Stimulated activated CD4-positive, alpha-beta T cell treated with anti-CD3 and anti-CD28 coated beads, Interleukin-1b, Interleukin-23, amount 100 ng/mL, for 1 hour (primary cell): ENCODE measurements at places on chromosomes 12 and 14.

DNA sequence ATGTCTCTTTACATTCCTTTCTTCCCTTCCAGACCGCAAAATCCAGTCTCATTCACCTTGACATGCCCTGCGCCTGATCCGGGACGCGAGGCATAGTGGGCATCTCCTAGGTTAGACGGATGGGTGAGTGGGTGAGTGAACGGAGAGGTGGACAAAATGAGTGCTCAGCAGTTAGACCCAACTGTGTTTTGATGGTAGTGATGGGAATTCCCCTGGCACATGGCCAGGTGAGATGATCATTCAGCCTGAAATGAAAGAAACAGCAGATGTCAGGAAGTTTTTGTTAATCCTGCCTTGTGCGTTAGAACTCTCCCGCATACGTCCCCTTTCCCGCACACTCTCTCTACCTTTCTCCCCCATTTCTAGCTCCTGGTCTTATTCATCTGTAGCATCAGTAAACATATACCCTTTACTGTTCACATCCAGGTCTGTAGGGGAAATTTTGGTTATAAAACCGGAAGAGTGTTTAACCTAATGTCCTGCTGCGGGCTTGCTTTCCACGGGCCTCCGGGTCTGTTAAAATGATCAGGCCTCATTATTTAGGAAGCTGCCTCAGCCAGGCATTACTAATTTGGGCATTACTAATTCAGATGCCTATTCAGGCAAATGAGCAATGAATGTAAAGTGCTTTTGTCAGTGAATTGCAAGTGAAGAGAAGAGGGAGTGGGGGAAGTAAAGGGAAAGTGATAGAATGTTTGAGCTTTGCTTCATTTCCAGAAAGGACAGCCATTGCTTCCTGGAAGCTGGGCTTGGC lies 172.8 kb downstream of the ETV6 start:
- peak; percentile 50 for DNase-seq

DNA sequence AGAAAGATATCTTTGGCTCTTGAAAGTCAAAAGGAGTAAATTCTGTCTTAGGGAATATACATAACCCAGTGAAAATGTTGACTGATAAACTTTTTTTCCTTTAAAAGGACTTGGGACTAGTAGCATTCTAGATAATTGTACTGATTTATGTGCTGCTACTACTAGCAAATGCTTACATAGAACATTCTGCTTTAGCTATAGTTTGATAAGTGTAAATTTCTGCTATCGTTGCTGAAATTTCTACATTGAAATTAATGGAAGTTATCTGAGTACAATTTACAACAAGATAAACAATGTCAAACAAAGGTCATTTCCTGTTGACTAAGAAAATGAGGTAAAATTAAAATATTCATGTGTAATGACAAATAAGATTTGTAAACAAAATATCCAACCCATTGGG lies 48.3 kb upstream of the CNTN1 start:
- DNase-seq = no peak

DNA sequence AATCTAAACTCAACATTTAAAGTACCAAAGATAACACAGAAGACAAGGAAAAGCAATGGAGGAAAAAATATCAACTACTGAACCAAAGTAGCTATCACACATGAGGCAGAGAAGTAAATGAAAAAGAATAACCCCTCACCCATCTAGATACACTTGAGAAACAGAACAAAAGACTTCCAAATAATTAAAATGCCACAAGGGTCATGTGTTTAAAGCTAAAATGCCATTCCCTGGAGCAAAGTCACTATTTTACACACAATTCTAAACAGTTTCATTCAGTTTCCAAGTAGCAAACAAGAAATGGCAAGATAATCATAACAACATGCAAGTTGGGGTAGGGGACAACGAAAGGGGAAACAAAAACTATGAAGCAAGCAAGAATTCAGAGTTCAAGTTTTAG lies 12.0 kb downstream of the OSBPL8 start:
- no peak for DNase-seq

DNA sequence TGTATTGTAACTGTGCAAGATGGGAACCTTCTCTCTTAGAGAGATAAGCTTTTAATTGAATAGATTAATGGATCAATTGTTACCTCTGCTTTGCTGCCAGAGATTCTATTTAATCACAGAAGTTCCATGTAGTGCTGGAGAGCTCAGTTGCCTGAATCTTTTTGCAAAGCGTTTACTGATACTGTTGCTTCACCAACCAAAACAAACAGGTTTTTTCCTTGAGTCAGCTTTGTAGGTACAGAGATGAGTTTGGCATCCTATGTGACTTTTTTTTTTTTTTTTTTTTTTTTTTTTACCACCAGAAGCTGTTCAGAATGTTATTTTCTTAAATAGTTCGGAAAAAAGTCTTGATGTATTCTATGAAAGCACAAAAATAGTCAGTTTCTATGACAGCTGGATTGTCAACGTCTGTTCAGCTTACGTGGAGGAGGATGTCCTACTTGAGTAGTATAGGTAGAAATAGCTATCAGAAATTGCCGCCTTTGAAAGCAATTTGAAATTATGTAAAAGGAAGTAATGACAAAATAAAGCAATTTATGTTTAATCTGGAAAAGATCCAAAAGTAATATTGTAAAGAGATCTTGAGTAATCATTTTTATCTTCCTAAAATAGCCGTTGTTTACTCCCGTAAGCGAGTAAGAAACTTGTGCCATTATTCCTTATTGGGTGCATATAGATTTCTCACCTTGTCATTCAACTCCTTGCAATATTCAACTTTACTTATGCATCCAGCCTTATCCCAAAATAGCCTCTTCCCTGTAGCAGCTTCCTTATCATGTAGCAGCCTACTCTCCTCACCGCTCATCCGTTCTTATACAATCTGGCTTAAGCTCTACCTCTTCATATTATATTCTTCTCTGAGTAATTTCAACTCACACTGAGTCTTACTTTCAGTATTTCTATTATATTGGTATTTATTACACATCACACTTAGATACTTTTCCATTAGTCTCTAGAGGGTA lies 5.2 kb downstream of the LRRK2 start:
- no peak for DNase-seq

DNA sequence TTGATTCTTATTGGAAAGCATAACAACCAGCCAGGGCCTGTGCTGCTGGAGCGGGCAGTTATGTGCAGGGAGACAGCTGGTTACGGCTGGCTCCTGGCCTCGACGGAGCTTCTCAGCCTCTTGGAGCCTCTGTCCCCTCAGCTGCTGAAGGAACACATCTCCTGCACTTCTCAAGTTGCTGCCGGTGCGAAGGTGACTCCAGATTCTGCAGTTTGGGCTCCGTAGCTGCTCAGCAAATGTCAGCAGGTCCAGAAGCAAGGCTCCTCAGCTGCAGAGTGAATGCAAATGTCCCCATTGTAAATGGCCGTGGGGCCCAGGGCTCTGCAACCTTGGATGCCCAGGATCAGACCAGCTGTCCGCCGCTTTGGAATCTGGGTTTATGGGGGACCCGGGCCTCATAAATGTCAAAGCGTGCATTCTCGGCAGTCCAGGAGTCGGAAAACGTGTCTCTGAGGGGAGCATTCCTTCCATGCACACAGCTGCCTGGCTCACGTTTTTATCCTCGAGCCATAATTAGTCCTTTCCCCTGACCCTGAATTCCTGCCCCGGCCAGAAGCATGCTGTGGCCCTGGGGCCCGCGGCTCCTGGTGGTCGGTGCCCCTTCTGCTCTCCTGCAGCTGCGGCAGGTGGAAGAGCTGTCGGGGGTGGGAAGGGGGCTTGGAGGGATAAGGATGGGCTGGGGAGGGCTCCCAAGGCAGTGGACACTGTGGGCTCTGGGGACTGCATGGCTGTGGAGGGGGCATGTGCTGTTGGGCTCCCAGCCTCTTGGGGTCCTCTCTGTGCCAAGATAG lies 106.0 kb downstream of the KIF26A start:
- DNase-seq = no peak

DNA sequence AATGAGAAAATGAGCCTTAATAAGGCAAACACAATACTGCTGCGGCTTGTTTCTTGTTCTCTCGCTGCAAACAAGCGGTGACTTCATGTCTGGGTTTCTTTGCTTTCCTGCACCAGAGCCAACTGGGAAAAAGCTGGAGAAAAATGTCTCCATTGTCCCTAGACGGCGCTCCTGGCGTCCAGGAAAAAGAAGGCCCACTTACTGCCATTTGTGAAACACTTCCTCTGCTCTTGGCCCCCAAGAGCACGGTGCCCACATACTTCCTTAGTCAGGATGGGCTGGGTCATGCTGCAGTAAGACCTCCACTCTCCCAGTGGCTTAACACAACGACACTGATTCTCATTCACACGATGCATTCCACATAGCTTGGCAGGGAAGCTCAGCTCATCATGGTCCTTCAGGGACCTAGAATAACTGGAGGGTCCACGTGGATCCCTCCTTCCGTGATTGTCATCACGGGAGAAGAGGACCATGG lies 86.0 kb upstream of the BCL11B start:
- DNase-seq = no peak

DNA sequence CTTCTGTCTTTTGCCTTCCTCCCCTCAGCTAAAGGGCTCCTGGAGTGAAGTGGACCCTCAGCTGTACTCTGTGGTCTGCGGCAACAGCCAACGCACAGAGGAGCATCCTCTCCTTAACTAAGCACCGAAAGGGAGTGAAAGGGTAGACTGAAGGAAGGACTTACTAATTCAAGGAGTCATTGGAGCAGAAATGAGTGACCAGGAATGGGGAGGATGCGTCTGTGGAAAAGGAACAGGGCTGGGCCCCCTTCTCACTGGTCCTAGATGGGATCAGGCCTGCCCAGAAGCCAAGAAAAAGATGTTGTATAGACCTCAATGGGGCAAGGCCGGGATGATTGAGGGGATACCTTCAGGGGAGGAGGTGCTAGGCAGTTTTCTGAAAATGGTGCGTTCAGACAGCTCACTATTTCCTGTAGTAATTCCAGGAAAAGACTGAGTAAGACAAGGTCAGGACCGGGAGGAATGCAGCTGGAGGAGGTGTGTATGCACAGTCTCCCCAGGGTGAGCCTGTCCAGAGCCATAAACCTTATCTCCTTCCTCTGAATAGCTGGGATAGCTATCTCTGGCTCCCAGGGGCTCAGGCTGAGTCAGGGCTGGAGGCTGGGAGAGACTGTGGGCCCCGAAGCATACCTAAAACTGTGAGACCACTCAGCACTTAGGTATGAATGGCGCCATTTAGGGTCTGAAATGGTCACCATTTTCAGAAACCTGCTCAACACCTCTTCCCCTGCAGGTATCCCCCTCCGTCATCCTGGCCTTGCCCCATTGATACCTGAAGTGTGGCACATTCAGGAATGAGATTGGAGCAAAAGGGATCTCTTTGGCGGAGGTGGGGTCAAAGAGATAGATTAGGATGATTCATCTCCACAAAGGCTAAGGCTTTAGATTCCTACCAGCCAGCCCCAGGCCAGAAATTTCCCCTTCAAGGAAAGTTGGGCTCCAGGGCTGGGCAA lies 20.2 kb upstream of the KRT8 start:
- DNase-seq = no peak

- DNase-seq = no peak
Observed at GRCh38 chr12:50609292-50609874, 104.6 kb downstream of the DIP2B start.

GRCh38 chr14:100907240-100907639 lies 3.7 kb upstream of the RTL1 start:
- DNase-seq = no peak

- no peak for DNase-seq
Observed at GRCh38 chr12:56103823-56104108, 593 bp upstream of the PA2G4 start.

- DNase-seq = no peak
Observed at GRCh38 chr14:31864937-31865855, 211.9 kb upstream of the ARHGAP5 start.

GRCh38 chr12:18130851-18131250 lies 40.9 kb upstream of the RERGL start:
- no peak for DNase-seq

DNA sequence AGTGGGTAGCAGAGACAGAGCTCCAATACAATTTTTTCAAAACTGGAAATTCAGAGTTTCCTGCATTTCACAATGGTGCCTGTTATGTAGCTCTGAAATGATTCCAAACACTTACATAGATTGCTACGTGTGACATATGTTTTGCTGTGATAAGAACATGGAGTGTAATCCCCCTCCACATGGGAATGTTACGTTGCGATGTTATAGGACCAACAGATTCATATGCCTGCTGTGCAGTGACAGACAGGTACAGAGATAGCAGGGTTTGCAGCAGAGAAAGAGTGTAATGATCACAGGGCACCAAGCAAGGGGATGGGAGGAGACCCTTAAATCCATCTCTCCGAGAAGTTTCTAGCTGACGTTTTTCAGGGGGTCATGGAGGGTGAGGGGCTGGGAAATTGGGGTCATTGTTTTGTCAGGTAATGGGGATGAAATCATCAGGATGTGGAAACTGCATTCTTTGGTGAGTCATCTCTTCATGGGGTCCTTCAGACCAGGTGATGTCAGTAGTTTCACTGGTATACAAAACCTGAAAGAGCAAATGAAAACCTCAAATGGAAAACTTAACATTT lies 76.6 kb upstream of the OSBPL8 start:
- DNase-seq = no peak

- no peak for DNase-seq
Observed at GRCh38 chr12:13588574-13588973, 392.0 kb downstream of the EMP1 start.

GRCh38 chr14:94213021-94213420 lies 38.9 kb downstream of the PPP4R4 start:
- DNase-seq = no peak

DNA sequence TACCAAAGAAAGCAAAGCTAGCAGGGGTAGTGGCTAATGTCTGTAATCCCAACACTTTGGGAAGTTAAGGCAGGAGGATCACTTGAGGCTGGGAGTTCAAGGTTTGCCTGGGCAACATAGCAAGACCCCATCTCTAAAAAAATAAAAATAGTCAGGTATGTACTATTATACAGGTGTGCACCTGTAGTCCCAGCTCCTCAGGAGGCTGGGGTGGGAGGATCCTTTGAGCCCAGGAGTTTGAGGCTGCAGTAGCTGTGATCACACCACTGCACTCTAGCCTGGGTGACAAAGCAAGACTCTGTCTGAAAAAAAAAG lies 142.2 kb downstream of the PAWR start:
- no peak for DNase-seq

- no peak for DNase-seq
Observed at GRCh38 chr12:103882861-103883596, 42.0 kb upstream of the NT5DC3 start.

- no peak for DNase-seq
Observed at GRCh38 chr12:64016521-64016920, 172.0 kb downstream of the SRGAP1 start.

- DNase-seq = no peak
Observed at GRCh38 chr14:41597647-41598046, 9.0 kb upstream of the LRFN5 start.

DNA sequence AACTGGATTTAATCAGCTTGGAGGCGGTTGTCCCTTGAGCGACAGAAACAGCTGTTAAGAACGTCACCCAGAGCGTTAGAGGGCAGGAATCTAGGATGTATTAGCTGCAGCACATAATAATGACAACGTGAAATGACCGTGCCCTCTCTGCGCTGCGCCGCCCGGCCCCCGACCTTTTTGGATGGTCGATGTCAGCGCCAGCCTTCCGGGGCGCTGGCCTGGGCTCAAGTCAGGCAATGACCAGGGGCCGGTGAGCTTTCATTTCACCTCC lies 427 bp upstream of the TMEM120B start:
- DNase-seq = no peak
